ENCODE measurements at places on chromosomes 1 and 21.

- DNase-seq = peak; percentile 84
- H3K4me3 ChIP-seq = no peak overlapping the region
- H3K27me3 ChIP-seq = no peaks in the 10 kb centered on the region
These were observed 165.3 kb downstream of the SLC35F3 start for GRCh38 chr1:234069760-234070159.

- no peak for DNase-seq
- no peaks in the 10 kb centered on the region for H3K4me1 ChIP-seq
- H3K36me3 ChIP-seq = no peaks in the 10 kb centered on the region
- H3K27ac ChIP-seq = no peak overlapping the region
These were observed 149.2 kb downstream of the ACTL8 start for GRCh38 chr1:17904290-17904689.

DNA sequence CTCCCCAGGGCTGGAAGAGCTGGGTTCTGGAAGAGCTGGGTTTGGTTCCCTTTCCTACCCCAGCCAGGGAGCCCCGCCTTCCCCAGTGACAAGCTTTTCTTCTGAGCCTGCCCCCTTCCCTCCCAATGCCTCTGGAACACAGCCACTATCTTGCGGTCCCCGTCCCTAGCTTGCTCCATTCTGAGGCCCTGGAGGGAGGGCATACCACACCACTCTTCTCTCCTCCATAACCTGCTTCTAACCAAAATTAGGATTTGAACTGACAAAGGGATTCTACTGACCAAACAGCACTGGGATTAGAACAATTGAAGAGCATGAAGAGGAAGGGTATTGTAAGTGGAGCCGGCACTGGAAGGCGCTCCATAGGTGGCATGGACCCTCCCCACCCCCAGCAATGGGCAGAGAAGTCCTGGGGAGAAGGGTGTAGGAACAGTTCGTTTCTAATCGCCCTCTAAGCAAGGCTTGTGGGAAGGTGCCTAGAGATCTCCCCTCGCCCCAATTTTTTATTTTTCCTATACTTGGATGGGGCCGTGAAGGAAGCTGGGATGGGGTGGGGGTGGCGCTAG lies 690 bp downstream of the C1orf216 start:
- peak overlapping the region; percentile 69 for H3K27ac ChIP-seq
- H3K27me3 ChIP-seq = no peaks in the 10 kb centered on the region
- H3K36me3 ChIP-seq = peaks cover 18% of the 10 kb centered on the region
- peak overlapping the region; percentile 68 for H3K4me3 ChIP-seq
- H3K4me1 ChIP-seq = peaks cover 30% of the 10 kb centered on the region

- H3K27me3 ChIP-seq = no peaks in the 10 kb centered on the region
- H3K36me3 ChIP-seq = no peaks in the 10 kb centered on the region
- H3K27ac ChIP-seq = no peak overlapping the region
- no peaks in the 10 kb centered on the region for H3K4me1 ChIP-seq
- H3K4me3 ChIP-seq = no peak overlapping the region
These were observed 137.6 kb upstream of the SGIP1 start for GRCh38 chr1:66396212-66396890.

DNA sequence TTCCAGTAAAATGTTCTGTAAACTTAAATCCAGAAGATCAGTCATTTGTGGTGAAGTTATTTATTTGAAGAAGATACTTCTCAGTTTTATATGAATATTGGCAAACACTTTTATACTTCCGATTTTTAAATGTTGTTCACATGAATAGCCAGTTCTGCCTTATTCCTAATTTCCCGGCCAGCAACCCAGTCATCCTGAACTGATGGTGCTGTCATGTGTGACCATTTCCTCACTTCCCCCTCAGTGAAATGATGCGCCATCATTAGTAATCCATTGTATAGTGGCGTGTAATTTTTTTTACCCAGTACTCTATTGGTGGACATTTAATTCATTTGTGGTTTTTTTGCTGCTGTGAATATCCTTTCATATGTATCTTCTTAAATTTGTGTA lies 16.4 kb downstream of the GPSM2 start:
- H3K27me3 ChIP-seq = no peaks in the 10 kb centered on the region
- no peaks in the 10 kb centered on the region for H3K4me1 ChIP-seq
- H3K27ac ChIP-seq = no peak overlapping the region
- no peak overlapping the region for H3K4me3 ChIP-seq
- H3K36me3 ChIP-seq = no peaks in the 10 kb centered on the region
- DNase-seq = no peak
